Kidney (tissue), 22 donors: ENCODE measurements at places on chromosomes 7 and 10. TPM values are rescaled to one million over a fixed set of nuclear protein-coding genes. Genes with fewer than 3 reads are reported as not detected.

ACTA2 gene
- 471 TPM for total RNA-seq

GRCh38 chr7:139602143-139602722, 78.7 kb downstream of the CLEC2L start:
- DNase-seq = peak; percentile 33

- DNase-seq = no peak
These were observed 26.1 kb upstream of the VCL start for GRCh38 chr10:73971636-73972354.

DNA sequence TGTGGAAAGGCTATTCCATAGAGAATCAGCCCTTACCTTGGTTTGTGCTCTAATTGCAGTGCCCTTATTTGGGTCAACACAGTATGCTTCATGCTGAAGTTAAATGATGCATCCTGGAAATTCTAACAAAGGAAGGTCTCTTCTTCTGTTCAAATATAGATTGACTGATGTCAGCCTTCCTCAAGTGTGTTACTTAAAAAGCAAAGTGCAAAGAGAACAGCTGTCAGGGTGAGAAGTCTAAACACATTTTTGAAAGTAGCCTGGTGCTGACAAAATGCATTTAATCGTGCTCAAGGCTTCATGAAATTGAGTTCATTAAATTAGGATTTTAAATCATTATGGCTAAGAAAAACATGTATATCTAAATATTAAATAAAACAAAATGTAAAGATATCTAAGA, 19.5 kb downstream of the AGR2 start:
- DNase-seq = no peak

DNA sequence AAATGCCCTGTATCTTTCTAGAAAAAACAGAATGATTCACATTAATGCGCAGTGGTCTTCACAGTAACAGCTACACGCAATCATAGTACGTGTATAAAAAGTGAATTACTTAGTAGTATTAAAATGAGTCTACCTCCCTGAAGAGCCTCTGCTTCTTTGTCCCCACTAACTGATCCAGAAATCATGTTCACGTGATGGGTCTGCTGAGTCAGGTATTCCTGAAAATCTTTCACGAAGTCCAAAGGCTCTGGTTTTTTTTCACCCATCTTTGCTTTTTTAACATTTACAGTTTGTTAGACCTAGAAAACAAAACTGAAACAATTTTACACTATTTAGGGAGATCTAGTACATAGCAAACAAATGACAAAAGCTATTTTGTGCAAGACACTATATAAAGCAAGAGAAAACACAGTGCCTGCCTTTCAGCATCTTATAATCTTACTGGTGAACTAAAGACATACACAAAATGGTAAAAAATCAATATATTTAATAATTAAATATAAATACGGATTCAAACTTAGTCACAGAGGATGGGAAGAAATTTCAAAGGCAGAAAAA, 10.2 kb downstream of the IKZF5 start:
- DNase-seq = no peak

- DNase-seq = peak; percentile 24
These were observed 89.2 kb upstream of the ATP6V0A4 start for GRCh38 chr7:138887085-138887710.

DNA sequence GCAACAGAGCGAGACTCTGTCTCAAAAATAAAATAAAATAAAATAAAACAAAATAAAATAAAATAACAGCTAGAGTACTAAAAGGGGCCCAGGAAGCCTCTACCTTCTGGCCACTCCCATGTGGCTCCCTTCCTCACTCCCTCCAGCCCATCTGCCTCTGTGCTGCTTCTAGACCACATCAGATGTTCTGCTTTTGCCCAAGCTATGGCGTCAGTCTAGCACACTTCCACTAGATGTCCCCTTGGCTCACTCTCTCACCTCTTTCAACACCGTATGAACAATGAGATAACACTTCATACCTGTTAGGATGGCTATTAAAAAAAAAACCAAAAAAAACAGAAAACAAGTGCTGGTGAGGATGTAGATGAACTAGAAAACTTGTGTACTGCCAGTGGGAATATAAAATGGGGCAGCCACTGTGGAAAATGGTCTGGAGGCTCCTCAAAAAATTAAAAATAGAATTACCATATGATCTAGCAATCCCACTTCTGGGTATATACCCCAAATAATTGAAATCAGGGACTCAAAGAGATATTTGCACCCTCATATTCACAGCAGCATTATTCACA, 132.3 kb downstream of the ARHGAP22 start:
- DNase-seq = no peak

GRCh38 chr10:57338823-57339558, 928.7 kb downstream of the IPMK start:
- no peak for DNase-seq

GIMAP5 gene
- 30.0 TPM for total RNA-seq

DNA sequence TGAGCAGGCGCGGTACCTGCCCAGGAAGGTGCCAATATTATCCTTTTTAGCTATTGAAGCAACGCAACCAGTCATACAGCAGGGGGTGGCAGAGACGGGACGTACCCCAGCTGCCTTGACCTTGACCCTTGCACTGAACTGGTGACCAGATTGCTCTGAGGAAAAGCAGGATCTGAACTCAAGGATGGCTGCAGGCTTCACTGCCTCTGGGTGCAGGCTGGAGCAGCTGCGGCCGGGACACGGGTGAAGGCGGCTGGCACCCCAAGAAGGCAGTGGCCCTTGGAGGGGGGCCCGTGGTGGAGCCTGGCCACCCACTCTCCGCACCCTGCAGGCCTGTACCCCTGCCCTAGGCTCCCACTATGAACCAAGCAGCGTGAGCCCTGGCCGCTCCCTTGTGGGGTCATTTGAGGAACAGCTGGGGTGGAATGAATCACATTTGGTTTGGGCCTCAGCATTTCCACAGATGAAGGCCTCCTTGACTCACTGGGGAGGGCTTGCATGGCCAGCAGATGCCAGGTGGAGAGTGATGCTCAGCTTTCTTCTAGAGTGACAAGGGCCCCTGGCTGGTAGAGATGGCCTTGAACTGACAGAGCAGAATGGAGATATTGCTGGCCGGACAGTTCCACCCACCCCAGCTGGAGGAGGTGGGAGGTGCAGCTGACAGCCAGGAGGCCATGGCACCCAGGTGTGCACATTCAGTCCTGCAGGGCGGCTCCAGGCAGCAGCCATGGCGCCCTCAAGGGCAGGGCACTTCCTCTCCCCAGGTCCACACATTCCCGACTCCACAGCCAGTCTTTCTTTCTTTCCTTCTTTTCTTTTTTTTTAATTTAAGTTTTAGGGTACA, 218.7 kb downstream of the WDR37 start:
- DNase-seq = no peak

GRCh38 chr7:155684543-155684942, 40.1 kb downstream of the RBM33 start:
- no peak for DNase-seq

PPP3CB gene
- 36.1 TPM for total RNA-seq

TEX36 gene
- total RNA-seq = not detected

MOSPD3 gene
- total RNA-seq = 18.2 TPM

ACHE gene
- 3.6 TPM for total RNA-seq

- no peak for DNase-seq
These were observed 25.7 kb upstream of the FAM133B start for GRCh38 chr7:92615861-92616260.

- peak; percentile 37 for DNase-seq
These were observed 816 bp downstream of the DMTF1 start for GRCh38 chr7:87152897-87153641.

NKX2-3 gene
- not detected for total RNA-seq

WNT8B gene
- total RNA-seq = not detected

TMEM236 gene
- total RNA-seq = 1.9 TPM

DNA sequence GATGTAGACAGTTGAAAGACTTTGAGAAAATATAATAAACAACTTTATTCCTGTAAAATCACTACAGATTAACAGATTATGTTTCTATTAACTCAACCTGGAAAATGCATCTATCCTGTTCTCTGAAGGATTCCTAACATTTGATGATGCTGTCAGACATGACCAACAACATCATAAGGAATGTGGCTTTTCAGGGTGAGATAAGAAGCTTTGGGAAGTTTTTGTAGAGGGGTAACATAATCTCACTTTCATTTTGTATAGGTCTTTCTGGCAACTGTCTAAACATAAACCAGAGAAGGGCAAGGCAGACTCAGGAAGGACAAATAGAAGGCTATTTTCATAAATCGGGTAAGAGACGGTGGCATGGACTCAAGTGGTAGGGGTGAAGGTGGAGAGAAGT, 112.2 kb downstream of the TES start:
- DNase-seq = no peak

DNA sequence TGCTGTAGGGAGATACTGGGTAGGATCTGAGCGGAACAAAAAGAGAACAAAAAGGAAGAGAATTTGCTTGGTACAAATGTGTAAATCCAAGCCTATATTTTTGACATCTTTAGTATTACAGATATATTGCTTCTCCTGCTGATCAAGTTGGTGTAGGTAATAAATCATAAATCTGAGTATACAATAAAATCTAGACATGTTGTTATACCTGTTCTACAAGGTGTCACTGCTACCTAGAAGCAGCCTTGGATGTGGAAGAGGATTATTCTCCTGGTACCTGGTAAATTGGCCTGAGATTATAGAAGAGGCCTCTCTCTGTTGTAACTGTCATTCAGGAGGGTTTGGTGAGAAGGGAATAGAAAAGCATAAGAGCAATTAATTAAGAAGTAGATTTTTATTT, 89.9 kb upstream of the LSM8 start:
- no peak for DNase-seq

DNA sequence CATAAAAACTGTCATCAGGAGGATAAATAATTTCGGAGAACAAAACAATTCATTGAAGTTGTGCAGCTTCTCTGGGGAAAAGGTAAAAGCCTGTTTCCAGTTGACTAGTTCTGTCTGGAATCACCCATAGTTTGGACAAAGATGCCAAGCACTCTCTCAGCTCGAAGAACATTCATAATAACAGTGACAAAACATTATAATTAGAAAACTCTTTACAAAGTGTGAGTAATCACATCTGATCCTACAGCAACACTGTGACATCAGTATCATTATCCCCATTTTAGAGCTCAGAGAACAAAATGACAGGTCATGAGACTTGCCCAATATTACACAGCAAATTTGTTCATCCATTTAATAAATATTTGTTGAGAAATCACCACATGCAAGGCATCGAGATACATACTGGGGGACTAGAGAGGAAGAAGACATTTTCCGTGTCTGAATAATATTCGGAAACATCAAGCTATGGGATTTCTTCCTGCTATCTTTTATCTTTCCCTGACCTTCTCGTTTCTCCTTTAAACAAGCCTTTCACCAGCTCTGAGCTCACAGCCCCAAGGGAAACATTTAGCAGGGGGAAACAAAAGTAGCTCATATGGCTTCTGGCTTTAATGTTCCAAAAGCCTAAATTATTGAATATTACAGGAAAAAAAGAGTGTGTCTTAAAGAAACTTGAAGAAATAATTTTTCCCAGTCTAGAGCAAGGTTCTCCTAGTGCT, 123.3 kb upstream of the GHITM start:
- no peak for DNase-seq

SLC29A3 gene
- 5.3 TPM for total RNA-seq

DNA sequence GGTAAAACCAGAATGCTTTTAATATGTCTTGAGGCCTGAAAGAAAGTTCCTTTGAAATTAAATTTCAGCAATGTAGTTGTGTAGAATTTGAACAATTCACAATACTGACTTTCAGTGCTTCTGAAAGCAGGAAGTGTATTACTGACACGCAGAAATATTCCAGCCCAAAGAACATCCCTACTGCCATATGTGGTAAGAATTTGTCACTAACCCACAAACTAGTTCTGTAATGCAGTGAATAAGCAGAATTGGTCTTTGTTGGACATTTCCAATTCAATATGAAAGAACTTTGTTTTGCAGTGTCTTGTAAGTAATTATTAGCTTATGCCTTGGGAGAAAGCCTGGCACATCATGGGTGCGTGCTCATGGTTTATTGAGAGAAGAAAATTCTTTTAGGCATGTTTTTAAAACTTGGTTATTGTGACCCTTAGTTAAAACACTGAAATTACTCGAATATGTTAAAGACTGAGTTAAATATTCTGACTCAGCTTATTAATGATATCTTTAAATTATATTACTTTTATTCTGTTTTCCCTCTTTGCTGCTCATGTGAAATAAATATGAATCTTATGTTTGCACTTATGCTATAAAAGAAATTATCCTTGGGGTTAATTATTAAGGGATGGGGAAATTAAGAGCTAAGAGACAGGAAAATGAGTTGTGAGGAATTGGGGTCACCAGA, 33.4 kb downstream of the PTPN12 start:
- no peak for DNase-seq

- no peak for DNase-seq
These were observed 157.6 kb downstream of the GRK5 start for GRCh38 chr10:119364645-119365600.

FKBP6 gene
- total RNA-seq = 0.13 TPM

TAS2R41 gene
- not detected for total RNA-seq

DNA sequence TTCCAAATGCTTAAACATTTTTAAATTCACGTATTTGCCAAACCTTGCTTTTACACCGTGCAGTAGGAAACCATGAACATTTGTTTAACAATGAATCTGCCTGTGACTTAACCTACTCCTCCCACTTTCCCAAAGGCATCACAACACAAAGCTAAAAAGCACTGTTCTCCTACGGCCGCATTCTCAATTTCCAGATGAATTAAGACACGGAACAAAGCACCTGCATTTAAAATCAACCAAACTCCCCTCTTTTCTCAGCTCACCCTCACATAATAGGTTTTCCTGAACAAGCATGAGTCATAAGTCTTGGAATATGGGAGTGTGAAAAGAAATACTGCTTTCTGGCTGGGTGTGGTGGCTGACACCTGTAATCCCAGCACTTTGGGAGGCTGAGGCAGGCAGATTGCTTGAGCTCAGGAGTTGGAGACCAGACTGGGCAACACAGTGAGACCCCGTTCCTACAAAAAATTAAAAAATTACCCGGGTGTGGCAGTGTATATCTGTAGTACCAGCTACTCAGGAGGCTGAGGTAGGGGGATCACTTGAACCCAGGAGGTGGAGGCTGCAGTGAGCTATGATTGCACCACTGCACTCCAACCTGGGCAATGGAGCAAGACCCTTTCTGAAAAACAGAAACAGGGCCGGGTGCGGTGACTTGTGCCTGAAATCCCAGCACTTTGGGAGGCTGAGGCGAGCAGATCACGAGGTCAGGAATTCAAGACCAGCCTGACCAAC, 51.7 kb upstream of the CYTH3 start:
- DNase-seq = no peak

- no peak for DNase-seq
These were observed 152.6 kb upstream of the FZD8 start for GRCh38 chr10:35794703-35795102.

PVRIG gene
- total RNA-seq = 3.2 TPM

- no peak for DNase-seq
These were observed 544.4 kb downstream of the DNAJB6 start for GRCh38 chr7:157881048-157881771.
